ENCODE measurements at places on chromosomes 2 and 18. TPM values are rescaled to one million over a fixed set of nuclear protein-coding genes. Genes with fewer than 3 reads are reported as not detected.

The ADGRF3 gene
- not detected for total RNA-seq

The ATG4B gene
- total RNA-seq, result 33.0 TPM

The PRLH gene
- total RNA-seq, result not detected

The KIF1A gene
- total RNA-seq, result 0.15 TPM
